ENCODE measurements at places on chromosomes 6 and 20.

- no peak for DNase-seq
Observed at GRCh38 chr6:42017021-42017643, 33.2 kb upstream of the TAF8 start.

DNA sequence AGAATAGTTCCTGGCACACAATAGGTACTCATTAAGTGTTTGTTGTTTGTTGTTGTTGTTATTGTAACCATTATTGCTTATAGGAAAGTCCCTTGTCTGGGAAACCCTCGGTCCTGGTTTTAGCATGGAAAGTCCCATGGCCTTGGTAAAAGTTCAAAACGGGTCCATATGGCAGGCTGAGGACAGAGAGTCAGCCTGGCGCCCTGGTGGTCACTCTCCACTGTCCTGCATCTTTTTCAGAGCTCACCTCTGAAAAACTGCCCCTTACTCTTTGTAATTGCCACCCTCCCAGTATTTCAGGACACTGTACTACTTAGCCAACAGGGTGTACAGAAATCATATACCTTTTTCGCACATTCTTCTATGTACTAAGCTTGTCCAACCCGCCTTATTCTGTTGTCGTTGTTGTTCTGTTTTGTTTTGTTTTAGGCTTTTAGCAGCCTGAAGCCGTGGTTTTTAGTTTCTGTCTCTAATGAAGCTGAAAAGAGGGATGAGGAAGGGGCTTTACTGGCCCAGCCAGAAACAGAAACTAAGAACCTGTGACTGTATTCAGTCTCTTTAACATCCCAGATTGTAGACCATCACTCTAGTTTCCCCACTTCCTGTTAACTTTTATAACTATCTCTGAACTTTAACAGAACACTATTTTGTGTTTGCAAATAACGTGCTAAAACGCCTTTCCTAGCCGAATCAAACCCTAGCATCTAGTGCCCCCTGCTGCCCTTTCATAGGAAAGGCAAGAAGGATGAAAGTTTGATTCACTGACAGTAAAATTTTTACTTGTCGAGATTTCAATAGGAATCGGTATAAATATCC is 7.6 kb upstream of the TMEM14A start:
- peak; percentile 53 for DNase-seq

- DNase-seq = no peak
Observed at GRCh38 chr20:62097881-62098407, 24.3 kb upstream of the LSM14B start.

DNA sequence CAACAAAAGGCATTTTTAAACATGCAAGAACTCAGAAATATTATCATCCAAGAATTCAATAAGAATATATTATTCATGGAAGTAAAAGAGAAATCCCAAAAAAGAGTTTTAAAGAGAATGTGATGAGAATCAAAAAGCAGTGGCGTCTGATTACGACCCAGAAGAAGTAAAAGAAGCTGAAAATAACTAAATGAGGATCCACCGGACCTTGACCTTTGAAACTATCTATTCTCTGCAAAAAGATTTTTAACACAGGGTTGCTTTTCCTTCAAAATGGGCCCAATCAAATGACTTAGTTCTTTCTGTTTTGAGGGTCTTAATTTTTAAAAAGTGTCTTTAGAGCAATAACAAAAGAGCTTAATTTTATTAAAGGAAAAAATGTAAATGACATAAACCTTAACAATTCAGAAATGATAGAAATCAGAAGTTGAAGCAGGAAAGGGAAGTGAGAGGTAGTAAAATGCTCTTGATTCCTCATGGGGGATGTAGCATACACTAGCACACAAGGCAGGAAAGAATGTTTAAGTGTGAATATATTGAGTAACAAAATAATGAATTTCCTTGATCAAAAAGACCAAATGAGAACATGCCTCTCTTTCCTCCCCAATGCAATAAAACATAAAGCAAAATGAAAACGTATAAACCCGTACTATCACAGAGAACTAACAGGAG is 223.1 kb upstream of the PRDM1 start:
- no peak for DNase-seq

- no peak for DNase-seq
Observed at GRCh38 chr20:35737865-35738333, 4.2 kb downstream of the RBM39 start.
